Activated naive CD8-positive, alpha-beta T cell treated with anti-CD3 and anti-CD28 coated beads for 36 hours (primary cell): ENCODE measurements at places on chromosomes 13 and 19. TPM values are rescaled to one million over a fixed set of nuclear protein-coding genes. Genes with fewer than 3 reads are reported as not detected.

DNA sequence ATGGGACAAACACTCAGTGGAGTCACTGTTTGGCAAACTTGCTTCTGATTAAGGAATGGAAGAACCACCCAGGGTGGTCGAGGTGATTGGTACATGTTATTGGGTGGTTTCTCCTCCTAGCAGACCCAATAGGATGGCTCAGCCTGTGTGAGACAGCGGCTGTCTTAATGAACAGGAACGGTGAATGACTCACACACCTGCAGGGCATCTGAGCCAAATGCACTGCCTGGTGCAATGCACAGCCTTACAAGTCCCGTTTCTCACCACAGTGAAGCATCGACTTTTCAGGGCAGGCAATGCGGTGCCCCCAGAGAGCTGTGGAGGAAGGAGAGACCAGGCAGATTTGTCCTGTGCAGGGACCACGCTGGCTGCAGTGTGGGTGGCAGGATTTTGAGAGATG is 238.5 kb downstream of the FGF9 start:
- no peaks in the 10 kb centered on the region for H3K4me1 ChIP-seq
- DNase-seq: no peak
- H3K36me3 ChIP-seq: no peaks in the 10 kb centered on the region
- H3K27me3 ChIP-seq: no peaks in the 10 kb centered on the region
- H3K4me3 ChIP-seq: no peak overlapping the region

- H3K4me1 ChIP-seq: no peaks in the 10 kb centered on the region
- no peaks in the 10 kb centered on the region for H3K27me3 ChIP-seq
- no peaks in the 10 kb centered on the region for H3K36me3 ChIP-seq
- DNase-seq: no peak
Observed at GRCh38 chr13:81986308-81986707, 1645.4 kb upstream of the SPRY2 start.

DNA sequence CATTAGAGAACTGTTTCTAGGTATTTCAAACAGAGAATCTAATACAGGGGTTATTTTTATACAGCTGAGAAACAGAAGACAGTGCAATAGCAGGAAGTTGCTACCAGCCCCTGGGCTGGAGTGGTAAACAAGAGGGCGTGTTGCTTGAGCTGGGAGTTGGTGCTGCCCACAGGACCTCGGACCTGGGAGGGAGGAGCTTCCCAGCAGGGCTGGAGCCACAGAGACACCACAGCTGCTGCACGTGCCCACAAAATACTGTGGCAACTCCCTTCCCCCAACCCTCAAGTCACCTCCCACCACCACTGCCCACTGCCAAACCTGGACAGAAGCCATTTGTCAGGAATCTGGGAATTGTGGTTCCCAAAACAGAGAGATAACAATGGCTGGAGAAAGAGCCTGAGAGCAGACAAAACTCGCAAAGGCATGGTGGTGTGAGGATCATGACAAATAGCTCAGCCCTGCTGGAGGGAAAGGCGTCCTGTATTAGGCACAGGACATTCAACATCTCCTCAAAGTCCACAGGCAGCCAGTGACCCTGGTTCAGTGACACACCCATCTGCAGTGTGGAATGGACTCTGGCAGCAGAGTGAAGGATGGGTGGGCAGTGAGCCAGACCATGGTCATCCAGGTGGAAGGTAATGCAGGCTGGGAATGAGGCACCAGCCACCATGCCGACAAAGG is 57.2 kb downstream of the SPATA13 start:
- H3K4me1 ChIP-seq: peaks cover 35% of the 10 kb centered on the region
- peaks cover 3% of the 10 kb centered on the region for H3K36me3 ChIP-seq
- no peak overlapping the region for H3K4me3 ChIP-seq
- H3K27ac ChIP-seq: no peak overlapping the region

The CNN2 gene
- total RNA-seq: 80.5 TPM

DNA sequence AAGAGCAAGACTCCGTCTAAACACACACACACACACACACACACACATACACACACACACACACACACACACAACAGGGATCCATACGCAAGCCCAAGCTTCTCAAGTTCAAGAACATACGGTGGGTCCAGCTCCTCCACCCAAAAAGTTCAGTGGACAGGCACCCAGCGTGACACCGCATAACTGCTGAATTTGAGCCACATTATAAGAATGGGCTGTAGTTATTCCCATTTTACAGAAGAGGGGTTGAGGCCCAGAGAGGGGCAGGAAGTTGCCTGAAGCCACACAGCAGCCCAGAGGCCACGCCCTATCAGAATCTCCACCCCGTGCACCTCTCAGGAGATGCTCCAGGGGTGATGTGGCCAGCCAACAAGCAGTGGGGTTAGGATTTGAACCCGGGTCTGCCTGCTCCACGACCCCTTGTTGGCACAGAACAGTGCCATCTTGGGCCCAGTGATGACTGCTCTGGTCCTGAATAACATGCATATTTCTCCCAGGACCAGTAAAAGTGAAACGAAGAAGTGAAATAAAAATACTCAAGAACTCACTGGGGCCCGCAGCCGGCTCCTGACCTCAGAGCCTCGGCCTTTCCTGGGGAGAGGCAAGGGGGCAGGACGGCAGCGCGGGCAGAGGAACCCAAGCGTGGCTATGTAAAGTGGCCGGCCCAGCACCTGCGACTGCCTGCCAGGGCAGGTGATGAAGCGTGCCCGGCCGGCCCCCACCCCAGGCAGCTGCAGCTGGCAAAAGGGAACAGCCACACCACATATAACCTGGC is 61.9 kb downstream of the AP1M1 start:
- no peak overlapping the region for H3K27ac ChIP-seq
- H3K36me3 ChIP-seq: no peaks in the 10 kb centered on the region
- H3K4me3 ChIP-seq: no peak overlapping the region
- peaks cover 27% of the 10 kb centered on the region for H3K4me1 ChIP-seq
